Mammary epithelial cell (primary cell): ENCODE measurements at places on chromosomes 1 and 21. TPM values are rescaled to one million over a fixed set of nuclear protein-coding genes. Genes with fewer than 3 reads are reported as not detected.

The PHLDA3 gene
- total RNA-seq: 205 and 375 TPM in 2 replicates

The FCAMR gene
- not detected in 2 replicates for total RNA-seq

The TAS1R3 gene
- not detected in 2 replicates for total RNA-seq

The S100A5 gene
- not detected in 2 replicates for total RNA-seq

The FRRS1 gene
- total RNA-seq: 31.0 TPM

The CD1D gene
- 2.4 and 3.7 TPM in 2 replicates for total RNA-seq

The PRDM16 gene
- total RNA-seq: not detected

The LYPD8 gene
- 1.7 and 2.4 TPM in 2 replicates for total RNA-seq

The SMPDL3B gene
- total RNA-seq: 3.6 and 4.2 TPM in 2 replicates

The GJA5 gene
- 255 TPM for total RNA-seq

The RPTN gene
- not detected for total RNA-seq

The SH2D5 gene
- total RNA-seq: 13.2 TPM

The ARL8A gene
- 56.2 and 71.1 TPM in 2 replicates for total RNA-seq

The CA6 gene
- not detected in 2 replicates for total RNA-seq

The FCRL6 gene
- total RNA-seq: not detected

The CIART gene
- 7.7 and 8.1 TPM in 2 replicates for total RNA-seq

The ZNF593OS gene
- not detected in 2 replicates for total RNA-seq

The PLPPR5 gene
- total RNA-seq: not detected

The IPP gene
- 14.0 and 14.9 TPM in 2 replicates for total RNA-seq

The ZNF670 gene
- total RNA-seq: 3.3 TPM

The OR2T2 gene
- total RNA-seq: not detected

The TRIM17 gene
- 6.7 TPM for total RNA-seq

The SHE gene
- total RNA-seq: 0.33 TPM

The SLC30A2 gene
- under 0.01 TPM for total RNA-seq

The NR1I3 gene
- total RNA-seq: not detected

The ADGRL2 gene
- 28.6 and 43.7 TPM in 2 replicates for total RNA-seq

The TRIM33 gene
- total RNA-seq: 43.8 TPM

The CLDN17 gene
- total RNA-seq: not detected in 2 replicates

The C4BPB gene
- not detected for total RNA-seq

The ACBD3 gene
- 53.2 TPM for total RNA-seq

The ITGB2 gene
- 0.48 TPM in 1 of 2 replicates, not detected in the other for total RNA-seq

The PKN2 gene
- 34.3 TPM for total RNA-seq

The CFAP74 gene
- not detected for total RNA-seq

The RASAL2 gene
- total RNA-seq: 53.7 TPM

The SLC2A5 gene
- under 0.01 TPM for total RNA-seq

The NHLH2 gene
- not detected in 2 replicates for total RNA-seq

The TMCC2 gene
- total RNA-seq: 0.56 and 1.5 TPM in 2 replicates

The PLCH2 gene
- 157 and 215 TPM in 2 replicates for total RNA-seq

The CFHR3 gene
- 0.19 TPM in 1 of 2 replicates, not detected in the other for total RNA-seq

The DENND1B gene
- total RNA-seq: 31.7 TPM

The FCGR3B gene
- total RNA-seq: not detected in 2 replicates

The PADI2 gene
- total RNA-seq: 2.2 TPM

The UBL4B gene
- total RNA-seq: not detected in 2 replicates

The PPCS gene
- total RNA-seq: 73.0 TPM

The CD52 gene
- not detected for total RNA-seq

The CLEC20A gene
- total RNA-seq: not detected

The ACKR1 gene
- total RNA-seq: not detected in 2 replicates
